HFF-Myc (cell line): ENCODE measurements at places on chromosomes 1 and 21.
A peak's percentile ranks its signal among the peaks of the same experiment; 100 is the strongest.

DNA sequence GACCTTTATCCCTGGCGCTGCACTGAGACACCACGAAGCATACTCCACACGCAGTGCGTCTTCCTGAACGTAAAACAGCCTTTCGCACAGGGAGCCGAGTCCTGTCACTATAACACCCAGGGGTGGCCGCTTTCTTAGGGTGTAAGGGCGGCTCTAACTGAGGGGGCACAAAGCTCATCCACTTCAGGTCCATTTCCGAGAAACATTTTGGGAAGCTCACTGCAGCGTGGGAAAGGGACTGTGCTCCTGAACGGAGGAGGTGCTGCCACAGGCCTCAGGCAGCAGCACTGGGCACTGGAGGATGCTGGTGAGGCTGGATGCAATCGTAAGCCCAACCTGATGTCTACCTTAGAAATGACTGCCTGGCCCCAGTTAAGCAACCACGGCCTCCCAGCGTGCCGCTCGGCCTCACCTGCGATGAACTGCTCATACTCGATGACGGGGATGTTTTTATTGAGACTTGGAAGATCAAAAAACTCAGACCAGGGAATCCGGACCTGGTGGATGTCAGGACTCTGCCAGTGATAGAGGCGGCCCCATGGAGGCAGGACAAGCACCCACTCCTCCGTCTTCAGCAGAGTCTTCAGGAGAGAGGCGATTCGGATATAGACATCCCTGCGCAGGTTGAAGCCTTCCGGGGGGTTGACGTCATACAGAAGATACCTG lies 2.3 kb downstream of the POFUT2 start:
- no peak for DNase-seq

DNA sequence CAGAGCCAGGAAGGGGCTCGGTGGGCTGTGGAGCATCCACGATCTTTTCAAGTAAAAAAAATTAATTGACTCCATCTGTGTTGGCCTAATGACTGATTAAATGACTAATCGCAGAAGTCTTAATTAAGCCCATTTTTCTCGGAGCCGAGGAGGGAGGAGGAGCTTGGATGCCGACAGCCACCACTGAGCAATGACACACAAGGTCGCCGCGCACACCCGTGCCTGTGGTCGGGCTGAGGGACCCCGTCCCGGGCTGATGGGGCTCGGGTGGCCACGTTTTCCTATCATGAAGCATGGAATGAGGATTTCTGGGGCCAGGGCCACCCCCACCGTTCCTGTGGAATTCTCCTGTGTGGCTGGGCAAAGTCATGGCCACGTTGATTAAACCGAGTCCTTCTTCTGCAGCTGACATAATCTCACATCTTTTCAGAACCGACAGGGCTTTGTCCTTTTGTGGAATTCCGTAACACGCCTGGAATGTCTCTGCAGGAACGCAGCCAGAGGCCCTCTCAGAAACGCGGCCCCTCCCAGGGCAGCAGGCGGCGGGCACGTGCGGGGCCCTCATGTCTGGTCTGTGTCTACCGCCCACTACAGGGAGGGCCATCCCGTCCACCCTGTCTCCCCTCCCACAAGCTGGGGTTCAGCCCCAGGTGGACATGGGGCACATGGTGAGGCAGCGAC lies 60.7 kb downstream of the MORN1 start:
- peak; percentile 56 for DNase-seq

DNA sequence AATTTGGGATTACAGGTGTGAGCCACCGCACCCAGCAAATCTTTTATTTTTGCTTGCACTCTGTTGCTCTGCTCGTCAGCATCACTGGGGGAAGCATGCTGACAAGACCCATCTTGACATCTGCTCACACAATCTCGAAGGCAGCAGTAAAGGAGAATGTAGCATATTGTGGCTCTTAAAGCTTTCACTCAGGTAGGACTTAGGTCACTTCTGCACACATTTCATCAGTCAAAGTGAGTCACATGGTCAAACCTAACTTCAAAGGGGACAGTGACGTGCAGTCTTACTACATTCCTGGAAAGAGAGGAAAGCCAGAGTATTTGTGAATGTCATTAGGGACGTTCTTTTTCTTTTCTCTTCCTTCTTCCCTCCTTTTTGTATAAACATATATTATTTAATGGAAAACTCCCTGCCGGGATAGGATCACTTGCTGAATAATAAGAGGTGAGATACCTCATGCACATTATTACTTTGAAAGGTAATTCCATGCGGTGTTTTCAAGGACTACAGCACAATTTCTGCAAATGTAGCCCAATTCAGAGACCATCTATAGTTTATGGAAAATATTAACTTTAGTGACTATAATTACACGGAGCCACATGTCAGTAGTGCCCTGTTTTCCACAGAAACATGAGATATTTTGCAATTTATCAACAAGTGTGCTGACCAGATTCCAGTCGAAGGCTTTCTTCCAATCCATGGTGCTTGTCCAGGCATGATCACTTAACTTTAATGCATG lies 19.3 kb upstream of the ACBD6 start:
- no peak for DNase-seq

GRCh38 chr1:37817481-37817880 lies 9.5 kb upstream of the YRDC start:
- no peak for DNase-seq

DNA sequence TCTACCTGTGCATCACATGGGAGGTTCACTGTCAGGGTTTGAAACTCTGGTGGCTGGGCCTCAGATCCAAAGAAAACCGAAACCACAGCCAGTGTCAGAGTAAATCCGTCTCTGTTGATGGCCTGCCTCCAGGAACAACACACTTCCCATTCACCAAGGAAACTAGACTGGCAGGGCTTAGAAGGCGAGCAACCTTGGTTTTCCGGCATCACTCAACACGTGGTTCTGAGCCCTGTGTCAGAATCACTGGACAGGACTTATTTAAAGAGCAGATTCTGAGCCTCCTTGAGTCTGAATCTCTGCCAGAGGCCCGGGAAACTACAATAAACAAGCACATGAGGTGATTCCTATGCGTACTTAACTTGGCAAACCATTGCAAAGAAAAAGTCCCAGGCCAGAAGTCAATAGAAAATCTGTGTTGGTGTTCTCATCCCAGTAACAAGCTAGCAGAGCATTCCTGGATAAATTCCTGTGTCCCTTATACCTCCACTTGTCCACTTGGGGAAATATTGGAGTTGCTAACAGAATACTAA lies 70.0 kb downstream of the KCTD3 start:
- peak; percentile 5 for DNase-seq
